ENCODE measurements at places on chromosomes 3 and 15. TPM values are rescaled to one million over a fixed set of nuclear protein-coding genes. Genes with fewer than 3 reads are reported as not detected.

DNA sequence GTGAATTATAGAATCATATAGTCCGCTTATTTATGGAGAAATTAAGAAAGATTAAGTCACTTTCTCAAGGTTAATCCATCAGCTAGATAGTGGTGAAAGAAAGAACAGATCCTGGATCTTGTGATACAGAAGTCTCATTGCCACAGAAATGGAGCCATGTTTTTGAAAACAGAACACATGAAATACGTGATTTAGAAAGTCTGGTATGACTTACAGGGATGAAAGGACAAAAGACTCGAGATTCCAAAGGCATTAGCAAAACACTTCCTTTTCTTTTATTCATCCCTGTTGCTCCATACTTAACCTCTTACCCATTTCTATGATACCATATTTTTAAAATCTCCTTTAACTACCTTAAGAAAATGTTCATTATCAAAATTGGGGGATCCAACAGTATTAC lies 40.0 kb upstream of the TEX9 start:
- no peak for DNase-seq

MGA gene
- 32.0 TPM for total RNA-seq

GRCh38 chr3:191262650-191263049 lies 63.6 kb downstream of the OSTN start:
- DNase-seq: no peak

UCN2 gene
- total RNA-seq: not detected

DNA sequence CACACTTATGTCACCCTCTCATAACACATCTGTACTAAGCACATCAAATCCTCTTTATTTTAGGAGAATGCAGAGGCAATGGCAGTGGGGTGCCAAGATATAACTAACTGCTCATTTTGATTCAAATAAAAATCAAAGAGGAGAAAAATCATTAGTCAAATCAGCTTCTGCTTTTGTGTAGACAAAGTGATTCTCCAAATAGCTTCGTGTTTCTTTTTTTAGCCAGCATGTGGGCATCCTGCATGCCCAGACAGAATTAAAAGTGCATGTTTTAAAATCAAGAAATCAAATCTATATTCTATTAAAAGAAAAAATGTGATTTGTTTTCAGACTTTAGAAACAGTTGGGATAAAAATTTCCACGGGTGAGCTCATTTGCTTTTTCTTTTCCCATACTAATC lies 761.3 kb upstream of the CFAP20DC start:
- DNase-seq: no peak

FETUB gene
- total RNA-seq: not detected

DNA sequence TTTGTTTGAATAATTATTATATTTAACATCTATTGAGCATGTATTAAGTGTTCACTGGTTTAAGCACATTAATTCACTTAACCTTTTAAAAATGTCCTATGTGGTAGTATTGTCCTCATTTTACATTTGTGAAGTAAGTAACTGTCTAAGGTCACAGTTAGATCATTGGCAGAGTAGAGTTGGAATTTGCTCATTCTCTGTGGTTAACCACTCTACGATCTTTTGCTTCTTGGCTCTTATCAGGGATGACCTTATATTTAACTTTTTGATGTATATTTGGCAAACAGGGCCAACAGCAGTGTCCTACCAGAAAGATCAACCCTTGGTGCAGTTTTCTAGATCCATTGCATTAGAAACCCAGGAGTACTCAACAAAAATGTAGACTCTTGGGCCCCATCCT lies 34.0 kb downstream of the PXK start:
- no peak for DNase-seq

COL8A1 gene
- total RNA-seq: 19.4 TPM

DNA sequence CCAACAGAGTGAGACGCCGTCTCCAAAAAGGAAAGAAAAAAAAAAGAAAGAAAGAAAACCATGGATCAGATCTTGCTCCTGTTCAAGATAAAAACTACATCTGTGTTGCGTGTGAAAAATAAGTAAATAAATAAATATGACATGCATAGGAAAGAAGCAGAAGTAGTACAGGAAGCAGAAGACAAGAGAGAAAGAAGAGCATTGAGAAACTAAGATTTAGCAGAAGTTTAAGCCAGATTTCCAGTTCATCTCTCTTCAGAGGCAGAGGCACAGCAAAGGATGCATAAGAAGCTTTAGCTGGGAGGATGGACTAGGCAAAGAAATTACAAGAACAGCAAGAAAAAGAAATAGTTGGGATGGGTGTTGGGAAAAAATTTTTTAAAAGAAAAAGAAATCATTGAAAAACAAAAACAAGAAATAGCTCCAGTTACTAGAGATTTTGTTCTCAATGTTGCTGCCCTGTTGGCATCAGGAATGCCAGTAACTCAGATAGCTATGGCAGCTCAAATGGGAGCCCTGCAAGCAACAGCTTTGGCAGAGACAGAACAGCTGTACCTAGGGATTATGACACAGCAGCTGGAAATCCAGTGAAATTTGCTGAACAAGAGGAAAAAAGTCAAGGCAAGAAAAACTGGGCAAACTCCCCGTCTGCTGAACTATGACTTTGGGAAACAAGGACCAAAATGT lies 17.3 kb downstream of the AP3S2 start:
- no peak for DNase-seq

RARB gene
- total RNA-seq: 24.1 TPM

- DNase-seq: no peak
Measured at GRCh38 chr3:52150860-52151259, 3.4 kb downstream of the POC1A start.

- no peak for DNase-seq
Measured at GRCh38 chr15:73225358-73226015, 143.3 kb downstream of the HCN4 start.

ADGRG7 gene
- total RNA-seq: not detected

GRCh38 chr3:90062631-90063200 lies 955.3 kb downstream of the EPHA3 start:
- no peak for DNase-seq

KBTBD12 gene
- total RNA-seq: 3.2 TPM

DNA sequence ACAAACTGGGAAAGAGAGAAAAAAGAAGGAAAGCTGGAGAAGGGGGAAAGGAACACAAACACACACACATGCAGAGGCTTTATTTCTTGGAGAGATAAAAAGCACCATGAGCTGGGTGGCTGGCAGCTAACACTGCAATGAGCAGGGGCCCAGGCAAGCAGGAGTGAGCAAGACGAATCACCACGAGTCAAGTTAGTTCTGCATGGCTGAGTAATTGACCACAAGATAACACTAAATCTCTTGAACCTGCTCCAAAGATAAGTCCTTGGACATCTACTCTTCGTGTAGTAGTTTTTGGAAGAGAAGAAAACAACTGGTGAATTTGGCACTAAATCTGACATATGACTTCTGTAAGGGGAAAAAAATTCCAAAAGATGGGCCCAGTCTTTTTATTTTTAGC lies 100.9 kb downstream of the MYO5A start:
- DNase-seq: peak; percentile 44

CPNE4 gene
- total RNA-seq: 1.2 TPM

DNA sequence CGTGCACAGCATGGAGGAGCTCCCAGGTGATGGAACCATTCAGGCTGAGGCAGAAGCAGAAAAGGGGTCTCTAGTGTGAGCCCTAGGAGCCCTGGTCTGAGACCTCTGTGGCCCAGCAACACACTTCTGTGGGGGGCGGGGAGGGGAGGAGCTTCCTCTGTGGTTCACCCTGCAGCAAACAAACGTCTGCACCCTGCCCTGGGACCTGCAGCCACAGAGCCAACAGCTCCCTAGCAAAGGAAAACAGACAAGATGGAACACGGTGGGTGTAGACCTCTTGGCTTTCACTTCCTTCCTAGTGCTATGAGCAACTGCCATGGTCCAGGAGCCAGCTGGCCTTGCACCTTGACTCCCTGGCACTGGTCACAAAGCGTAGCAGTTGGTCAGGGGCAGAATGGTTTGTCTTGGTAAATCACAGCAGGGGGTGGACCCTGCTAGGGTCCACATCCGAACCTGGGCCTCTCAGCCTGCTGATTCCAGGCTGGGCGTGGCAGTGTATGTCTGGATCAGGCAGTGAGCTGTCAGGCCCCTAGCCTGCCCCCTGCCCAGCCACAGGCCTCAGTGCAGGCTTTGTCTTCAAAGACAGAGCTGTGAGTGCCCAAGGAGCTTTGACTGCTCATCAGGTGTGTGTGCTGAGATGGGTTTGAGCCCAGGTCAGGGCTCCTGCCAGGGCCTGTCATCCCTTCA lies 6.7 kb downstream of the AMIGO3 start:
- no peak for DNase-seq

SLC9C1 gene
- total RNA-seq: 0.26 TPM

SKOR1 gene
- 0.09 TPM for total RNA-seq

DNA sequence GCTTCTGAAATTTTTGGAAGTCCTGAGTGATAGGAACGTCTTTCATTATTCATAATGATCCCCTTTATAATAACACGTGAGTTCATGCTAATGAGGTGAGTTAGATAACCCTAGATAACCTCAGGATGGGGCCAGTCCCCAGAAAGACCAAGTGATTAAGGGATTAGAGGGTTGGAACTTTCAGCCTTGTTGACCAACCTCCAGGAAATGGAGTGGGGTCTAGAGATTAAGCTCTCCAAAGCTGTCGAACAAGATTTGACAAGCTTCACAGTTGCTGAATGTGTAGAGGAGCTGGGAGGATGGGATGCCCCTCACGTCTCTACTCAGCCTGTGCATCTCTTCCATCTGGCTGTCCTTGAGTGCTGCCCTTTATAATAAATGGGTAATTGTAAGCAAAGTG lies 107.1 kb downstream of the ZMAT3 start:
- DNase-seq: no peak

DNA sequence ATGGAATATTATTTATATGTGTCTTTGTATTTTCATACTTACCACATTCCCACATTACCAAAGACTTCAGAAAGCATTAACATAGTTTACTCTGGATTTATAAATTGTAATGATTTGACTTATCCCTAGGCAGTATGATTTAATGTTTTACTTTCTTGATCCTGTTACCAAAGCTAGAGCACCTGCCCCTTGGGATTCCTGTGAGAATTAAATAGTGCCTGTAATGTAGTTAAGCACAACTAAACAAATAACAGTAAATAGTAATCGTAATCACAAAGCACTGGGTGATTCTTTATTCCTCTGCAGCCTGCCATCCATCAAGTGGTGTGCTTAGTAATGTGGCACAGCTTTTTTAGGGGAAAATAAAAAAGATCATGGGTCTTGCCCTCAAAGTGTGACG lies 39.1 kb downstream of the ATP2C1 start:
- DNase-seq: no peak

SAMD7 gene
- total RNA-seq: not detected

GRCh38 chr15:55989383-55989782 lies 4.0 kb downstream of the NEDD4 start:
- DNase-seq: no peak

GRCh38 chr3:27141668-27142067 lies 227.5 kb downstream of the NEK10 start:
- no peak for DNase-seq

GRCh38 chr3:187978433-187979011 lies 175.4 kb upstream of the LPP start:
- DNase-seq: no peak

GRCh38 chr15:81419332-81419943 lies 45.4 kb upstream of the TMC3 start:
- no peak for DNase-seq

GRCh38 chr3:35908366-35909232 lies 269.3 kb downstream of the ARPP21 start:
- peak; percentile 64 for DNase-seq

- DNase-seq: no peak
Measured at GRCh38 chr15:52246686-52247431, 48.7 kb downstream of the MYO5C start.

GRCh38 chr15:90294601-90295269 lies 29.3 kb downstream of the NGRN start:
- no peak for DNase-seq

DNA sequence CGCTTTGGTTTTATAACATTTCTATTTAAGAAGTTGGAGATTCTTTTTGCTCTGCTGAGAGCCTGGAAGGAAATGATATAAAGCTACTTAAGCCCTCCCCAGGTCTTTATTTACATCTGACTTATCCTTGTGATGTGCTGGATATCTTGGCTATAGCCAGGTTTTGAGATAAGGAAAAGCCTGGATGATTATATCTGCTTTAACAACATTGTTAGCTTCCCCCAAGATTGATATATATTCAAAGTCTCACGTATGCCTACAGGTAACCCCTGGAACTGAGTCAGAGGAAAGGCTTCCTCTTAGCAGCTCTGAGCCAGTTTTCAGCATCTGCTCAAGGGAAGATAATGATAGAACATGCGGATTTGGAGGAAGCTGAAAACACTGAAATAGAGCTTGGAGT lies 61.5 kb upstream of the CRBN start:
- DNase-seq: no peak

- DNase-seq: no peak
Measured at GRCh38 chr15:91118817-91119590, 18.9 kb downstream of the SV2B start.

- DNase-seq: no peak
Measured at GRCh38 chr15:58548308-58549012, 116.7 kb downstream of the LIPC start.

GRCh38 chr3:177109688-177110330 lies 87.5 kb downstream of the TBL1XR1 start:
- DNase-seq: no peak

- no peak for DNase-seq
Measured at GRCh38 chr3:96994988-96995387, 180.6 kb downstream of the EPHA6 start.

DNA sequence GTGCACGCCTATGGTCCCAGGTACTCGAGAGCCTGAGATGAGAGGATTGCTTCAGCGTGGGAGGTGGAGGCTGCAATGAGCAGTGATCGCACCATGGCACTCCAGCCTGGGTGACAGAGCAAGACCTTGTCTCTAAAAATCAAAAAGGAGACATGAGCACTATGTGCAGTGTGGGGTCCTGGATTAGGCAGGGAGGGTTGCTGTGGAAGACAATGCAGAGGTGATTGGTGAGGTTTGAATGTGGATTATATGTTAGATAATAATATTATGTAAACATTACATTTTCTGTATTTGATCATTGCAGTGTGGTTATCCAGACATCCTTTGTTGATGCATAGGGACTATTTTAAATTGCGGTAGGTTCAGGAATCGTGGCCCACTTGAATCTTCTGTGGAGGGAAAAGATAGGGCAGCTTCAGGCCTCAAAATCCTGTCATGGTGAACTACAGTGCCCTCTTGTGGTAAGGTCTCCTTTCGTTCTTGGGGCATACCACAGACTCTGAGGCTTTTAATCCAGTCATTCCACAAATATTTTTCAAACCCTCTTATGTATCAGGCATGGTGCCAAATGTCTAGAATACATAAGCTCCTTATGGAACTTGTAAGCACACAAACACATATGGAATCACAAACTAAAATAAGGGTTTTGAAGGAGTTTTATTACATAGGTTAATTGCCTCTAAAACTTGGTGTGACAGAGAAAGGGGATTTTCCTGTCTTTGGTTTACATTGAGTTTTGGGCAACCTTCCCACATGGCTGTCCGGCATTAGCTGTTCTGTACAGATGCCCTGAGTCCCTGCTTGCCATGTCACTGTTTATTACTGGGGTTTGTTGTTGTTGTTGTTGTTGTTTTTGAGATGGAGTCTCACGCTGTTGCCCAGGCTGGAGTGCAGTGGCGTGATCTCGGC lies 37.7 kb downstream of the GPD1L start:
- no peak for DNase-seq

DNA sequence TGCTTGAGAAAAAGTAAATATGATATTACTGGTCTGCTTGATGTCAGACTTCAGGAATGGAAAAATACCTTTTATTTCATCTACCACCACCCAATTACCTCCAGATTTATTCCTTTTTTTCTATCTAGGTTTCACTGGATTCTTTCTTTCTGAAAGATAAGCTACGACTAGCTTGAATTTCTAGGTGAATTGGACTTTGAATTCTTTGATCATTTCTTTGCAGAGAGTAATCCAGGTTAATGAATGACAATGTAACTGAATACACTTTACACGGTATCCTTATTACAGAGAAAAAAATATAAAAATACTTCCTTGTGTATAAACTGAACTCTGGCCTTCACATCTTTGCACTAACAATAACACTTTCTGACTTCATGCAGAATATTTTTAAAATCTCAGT lies 59.5 kb upstream of the TRPC1 start:
- DNase-seq: no peak

All from left cardiac atrium (tissue), 4 donors.